ENCODE measurements at places on chromosomes 4 and X. TPM values are rescaled to one million over a fixed set of nuclear protein-coding genes. Genes with fewer than 3 reads are reported as not detected.

SLC26A1 gene
- not detected for total RNA-seq

SOWAHD gene
- total RNA-seq = 7.4 TPM

NPNT gene
- 66.3 TPM for total RNA-seq

MAGEC2 gene
- not detected for total RNA-seq

HGFAC gene
- not detected for total RNA-seq

TENM3 gene
- total RNA-seq = 0.26 TPM

NHSL2 gene
- 0.05 TPM for total RNA-seq

DNA sequence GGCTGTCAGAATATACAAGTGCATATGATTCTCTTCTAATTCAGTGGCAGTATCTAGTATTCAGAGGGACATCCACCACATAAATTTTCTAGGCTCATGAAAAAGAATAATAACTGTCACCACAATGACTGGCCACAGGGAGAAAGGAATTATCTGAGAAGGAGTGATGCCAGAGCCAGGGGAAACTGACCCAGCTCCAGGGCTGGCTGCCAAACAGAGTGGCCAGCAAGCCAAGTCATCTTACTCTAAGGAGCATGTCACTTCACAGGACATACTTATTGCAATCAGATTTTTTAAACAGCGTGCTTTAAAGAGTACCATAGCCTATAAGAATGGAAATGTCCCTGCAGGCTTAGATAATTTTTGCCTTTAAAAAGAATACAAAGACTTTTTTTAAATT, 5.8 kb upstream of the SEPTIN11 start:
- DNase-seq = no peak

DNA sequence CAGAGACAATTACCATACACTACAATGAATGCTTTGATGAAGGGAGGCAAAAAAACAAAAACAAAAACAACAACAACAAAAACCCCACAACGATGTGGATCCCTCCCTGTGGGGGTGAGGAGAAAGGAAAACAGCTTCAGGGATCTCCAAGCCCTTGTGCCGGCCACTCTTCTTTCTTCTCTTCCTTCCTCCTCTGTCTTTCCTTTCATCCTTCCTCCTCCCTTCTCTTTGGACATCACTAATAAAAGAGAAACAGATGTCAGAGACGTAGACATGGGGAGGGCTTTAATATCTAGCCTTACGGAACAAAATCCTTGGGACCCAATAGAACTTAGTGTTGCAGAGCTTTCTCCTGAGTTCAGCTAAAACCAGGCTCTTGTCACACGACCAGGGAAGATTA, 18.8 kb upstream of the STX18 start:
- DNase-seq = no peak

DNA sequence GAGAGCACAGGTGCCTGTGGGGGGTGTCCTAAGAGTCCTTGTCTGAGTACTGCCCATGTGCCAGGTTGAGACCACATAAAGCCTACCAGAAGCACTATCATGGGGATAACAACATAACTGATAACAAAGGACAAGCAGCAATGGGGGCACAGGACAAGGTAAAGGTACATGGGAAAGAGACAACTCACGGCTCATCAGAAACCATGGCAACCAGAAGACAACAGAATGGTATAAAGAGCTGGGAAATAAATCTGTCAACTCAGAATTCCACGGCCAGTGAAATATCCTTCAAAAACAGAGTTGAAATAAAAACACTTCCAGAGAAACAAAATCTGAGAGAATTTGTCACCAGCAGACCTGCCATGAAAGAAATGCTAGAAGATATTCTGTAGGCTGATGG, 20.0 kb downstream of the CENPU start:
- no peak for DNase-seq

- no peak for DNase-seq
Observed at GRCh38 chr4:44159991-44160390, 288.6 kb downstream of the KCTD8 start.

DNA sequence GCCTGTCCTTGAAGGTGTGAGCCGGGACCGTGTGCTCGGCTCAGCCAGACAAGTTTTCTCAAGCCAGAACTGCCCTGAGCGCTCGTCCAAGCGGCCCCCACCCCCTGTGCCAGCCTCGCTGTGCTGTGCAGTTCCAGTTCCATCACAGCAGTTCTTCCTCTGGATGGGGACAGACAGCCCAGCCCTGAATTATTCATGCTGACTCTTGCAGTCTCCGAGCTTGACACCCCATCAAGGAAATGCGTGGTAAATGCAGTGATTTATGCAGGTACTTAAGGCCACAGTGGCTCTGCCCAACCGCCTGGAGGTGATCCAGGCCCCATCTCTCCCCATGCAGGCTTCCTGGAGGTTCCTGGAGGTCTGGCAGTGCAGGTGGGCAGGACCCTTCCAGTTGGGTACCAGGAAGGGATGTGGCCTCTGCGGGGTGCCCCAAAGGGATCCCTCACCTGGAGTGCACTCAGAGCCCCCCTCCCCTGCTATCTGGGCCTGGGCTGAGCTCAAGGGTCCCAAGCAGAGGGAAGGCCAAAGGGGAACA, 44.8 kb upstream of the HMX1 start:
- no peak for DNase-seq

DNA sequence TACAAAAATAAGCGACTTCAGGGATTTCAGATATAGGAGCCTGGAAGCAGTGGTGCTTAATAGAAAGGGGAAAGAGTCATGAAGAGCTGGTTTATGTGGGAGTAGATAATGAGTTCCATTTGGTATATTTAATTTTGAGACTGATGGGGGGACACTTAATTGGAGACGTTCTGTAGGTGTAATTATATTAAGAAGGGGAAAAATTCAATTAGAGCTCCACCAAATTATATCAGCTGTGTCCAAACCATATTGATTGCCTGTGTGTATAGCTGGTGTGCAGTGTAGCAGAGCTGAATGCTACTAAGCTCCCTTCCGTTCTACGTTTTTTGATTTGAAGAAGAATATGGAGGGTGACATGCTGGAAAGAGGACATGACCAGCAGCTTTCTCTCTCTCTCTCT, 282.3 kb downstream of the DMD start:
- no peak for DNase-seq

DNA sequence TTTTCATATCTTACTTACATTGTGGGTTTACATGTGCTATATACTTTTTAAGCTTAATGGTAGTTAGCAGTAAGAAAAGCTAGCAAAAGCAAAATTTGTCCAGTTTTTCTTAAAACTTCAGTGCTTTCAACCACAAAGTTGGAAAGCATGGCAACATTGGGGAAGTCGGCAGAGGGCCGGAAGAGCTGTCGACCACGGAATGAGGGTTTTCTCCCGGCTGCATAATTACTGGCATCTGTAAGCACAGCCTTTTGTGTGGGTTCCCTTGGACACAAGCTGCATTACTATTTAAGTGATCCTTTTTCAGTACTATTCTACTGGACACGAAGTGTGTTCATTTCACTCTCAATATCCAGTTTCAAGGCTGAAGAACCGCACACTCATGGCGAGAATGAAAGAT, 560.4 kb downstream of the ANKRD50 start:
- no peak for DNase-seq

DNA sequence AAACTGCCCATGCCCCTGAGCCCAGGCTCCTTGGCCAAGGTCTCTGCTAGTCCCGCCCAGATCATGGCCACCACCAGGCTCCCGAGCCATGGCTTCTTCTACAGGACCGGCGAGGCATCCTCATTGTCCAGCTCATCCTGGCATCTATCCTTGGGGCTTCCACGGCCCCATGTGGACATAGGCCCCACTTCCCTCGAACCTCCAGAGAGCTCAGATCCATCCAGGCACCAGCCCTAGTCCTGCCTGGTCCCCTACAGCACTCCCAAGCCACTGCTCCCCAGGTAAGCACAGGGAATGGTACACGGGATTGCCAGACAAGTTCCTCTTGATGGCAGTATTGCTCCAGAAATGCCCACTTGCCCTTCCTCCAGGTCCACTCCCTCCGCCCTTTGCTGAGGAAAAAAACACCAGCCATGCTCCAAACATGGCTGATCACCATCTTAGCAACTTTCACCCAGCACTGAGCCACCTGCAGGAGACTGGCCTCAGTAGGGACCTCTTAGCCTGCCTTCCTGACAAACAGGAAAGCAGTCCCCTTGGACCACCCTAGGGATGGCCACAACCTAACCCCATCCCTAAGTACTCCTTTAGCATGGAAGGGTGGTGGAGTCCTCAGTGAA, 272.1 kb upstream of the AGTR2 start:
- DNase-seq = no peak

GRCh38 chrX:10016519-10017132, 49.5 kb downstream of the CLDN34 start:
- DNase-seq = no peak

- DNase-seq = no peak
Observed at GRCh38 chr4:46146993-46147392, 23.1 kb upstream of the GABRG1 start.

- no peak for DNase-seq
Observed at GRCh38 chr4:40193016-40193571, 3.7 kb upstream of the RHOH start.

DNA sequence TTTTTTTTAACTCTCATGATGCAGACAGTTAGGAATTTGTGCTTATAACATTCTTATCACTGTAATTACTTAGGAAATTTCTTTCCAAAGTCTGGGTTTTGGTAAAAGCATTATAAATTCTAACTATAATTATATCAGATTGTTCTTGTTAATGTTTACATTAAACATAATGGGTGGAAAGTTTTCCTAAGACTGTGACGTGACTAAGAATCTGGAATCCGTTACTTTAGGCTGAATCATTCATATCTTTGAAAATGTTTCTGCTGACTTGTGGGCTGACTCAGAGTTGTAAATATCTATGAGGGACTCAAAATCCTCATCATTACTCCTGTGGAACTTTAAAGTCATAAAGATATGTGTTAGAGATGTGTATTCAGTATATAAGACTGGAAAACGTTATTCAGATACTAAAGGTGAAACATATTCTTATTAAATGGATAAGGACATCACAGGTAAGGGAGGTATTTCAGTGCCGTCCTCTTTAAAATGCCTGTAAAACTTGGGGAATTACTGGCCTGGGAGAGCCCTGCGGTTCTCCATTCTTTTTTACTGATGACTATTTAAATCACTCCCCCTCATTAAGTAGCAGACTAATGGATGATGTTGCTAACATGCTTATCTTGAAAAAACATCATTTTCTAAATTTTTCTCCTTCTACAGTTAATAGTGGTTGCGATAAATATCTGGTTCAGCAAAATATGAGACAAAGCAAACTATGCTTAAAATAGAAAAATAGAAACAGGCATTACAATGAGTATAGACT, 159.0 kb downstream of the DCLK2 start:
- no peak for DNase-seq

DNA sequence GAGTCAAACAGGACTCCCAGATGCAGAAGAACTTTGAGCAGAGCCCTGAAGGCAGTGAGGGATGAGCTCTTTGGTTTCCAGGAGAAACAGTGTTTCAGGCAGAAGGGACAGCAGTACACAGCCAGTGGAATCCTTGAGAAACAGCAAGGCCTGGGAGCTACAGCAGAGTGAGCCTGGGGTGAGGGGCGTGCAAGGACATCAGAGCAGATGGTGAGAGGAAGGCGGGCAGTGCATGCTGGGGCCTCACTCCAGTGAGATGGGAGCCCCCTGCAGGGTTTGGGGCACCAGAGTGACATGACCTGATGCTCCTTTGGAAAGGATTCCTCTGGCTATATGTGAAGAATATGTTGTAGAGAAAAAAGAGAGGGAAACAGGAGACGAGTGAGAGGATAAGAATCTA, 98.1 kb upstream of the EGFL6 start:
- DNase-seq = no peak

- no peak for DNase-seq
Observed at GRCh38 chrX:119013164-119013563, 38.7 kb downstream of the LONRF3 start.
